Stimulated activated CD8-positive, alpha-beta memory T cell treated with anti-CD3 and anti-CD28 coated beads, Interleukin-15, amount 100 ng/mL, for 48 hours (primary cell): ENCODE measurements at places on chromosomes 16 and 17.

DNA sequence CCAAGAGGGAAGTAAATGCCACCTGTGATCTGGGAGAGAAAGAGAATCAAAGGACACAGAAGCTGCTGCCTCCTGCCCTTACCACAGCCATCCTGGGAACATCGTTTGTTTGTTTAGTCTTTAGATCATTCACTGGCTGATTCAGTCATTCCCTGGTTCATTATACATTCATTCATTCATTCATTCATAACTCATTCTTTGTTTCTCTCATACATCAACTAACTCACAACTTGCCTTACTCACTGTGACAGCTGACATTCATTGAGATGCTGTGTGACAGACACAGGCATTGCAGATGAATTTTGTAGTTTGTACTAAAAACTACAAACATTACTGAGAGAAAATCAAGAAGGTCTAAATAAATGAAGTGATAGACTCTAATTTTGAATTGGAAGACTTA lies 291.0 kb upstream of the TNRC6C start:
- DNase-seq, result no peak

DNA sequence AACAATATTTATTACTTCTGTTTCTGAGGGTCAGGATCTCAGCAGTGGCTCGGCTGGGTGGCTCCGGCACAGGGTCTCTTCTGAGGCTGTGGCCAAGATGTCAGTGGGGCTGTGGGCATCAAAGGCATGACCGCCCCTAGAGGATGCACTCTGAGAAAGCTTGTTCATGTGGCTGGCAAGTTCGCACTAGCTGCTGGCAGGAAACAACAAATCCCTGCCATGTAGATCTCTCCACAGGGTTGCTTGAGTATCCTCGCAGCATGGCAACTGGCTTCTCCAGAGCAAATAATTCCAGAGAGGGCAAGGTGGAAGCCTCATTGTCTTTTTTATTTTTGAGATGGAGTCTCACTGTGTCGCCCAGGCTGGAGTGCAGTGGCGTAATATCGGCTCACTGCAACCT lies 12.5 kb downstream of the KCTD13 start:
- DNase-seq, result no peak

GRCh38 chr17:16491703-16492612 lies at the start of gene LRRC75A:
Gene LRRC75A (minus strand): TSS chr17:16492193. CDS start chr17:16491990, 203 bp downstream.
- DNase-seq, result peak; percentile 33

GRCh38 chr16:75230471-75231110 lies 11.8 kb downstream of the CTRB1 start:
- no peak for DNase-seq
